ENCODE measurements at places on chromosomes 2 and 18. TPM values are rescaled to one million over a fixed set of nuclear protein-coding genes. Genes with fewer than 3 reads are reported as not detected.

- no peaks in the 10 kb centered on the region for H3K36me3 ChIP-seq
- H3K27ac ChIP-seq = no peak overlapping the region
- H3K27me3 ChIP-seq = no peaks in the 10 kb centered on the region
These were observed 56.4 kb upstream of the CCDC141 start for GRCh38 chr2:179106342-179106675.

- H3K27ac ChIP-seq = no peak overlapping the region
- peaks cover 6% of the 10 kb centered on the region for H3K4me1 ChIP-seq
- no peaks in the 10 kb centered on the region for H3K36me3 ChIP-seq
These were observed 64.6 kb downstream of the BMP10 start for GRCh38 chr2:68806511-68807109.

DNA sequence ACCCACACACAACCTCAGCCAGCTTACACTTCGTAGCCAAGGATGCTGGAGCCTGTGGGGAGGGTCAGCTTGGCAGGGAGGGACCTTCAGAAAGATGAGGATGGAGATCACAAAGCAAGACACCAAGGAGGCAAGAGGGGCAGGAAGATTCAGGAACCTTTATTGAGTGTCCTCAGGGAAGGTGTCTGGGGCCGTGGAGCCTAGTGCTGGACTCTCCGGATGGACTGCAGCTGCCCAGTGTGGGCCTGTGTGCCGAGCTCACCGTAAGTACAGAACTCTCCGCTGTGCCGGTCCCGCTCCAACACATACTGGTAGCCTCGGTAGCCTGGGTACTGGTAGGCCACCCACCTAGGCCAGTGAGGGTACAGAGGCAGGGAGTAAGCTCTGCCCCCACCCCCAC, 3.2 kb downstream of the CRYBA2 start:
- peaks cover 56% of the 10 kb centered on the region for H3K27me3 ChIP-seq
- H3K4me1 ChIP-seq = peaks cover 21% of the 10 kb centered on the region
- no peaks in the 10 kb centered on the region for H3K36me3 ChIP-seq

DNA sequence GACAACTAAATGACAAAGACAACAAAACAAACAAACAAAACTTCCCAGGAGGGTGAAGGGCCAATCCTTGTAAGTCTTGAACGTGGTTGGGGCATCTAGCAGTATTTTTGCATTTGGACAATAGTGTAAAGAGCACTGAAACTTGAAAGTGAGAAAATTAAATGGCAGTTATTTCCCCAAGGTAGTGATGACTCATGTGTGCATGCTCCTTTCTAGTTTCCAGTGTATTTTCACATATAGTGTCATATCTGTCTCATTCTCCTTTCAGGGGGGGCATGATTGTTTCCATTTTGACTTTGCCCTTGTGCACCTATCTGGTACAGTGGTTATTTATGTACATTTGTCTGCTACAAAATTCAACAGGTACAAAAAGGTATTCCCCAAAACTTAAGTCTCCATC, 39.5 kb downstream of the CERS6 start:
- DNase-seq = no peak
- no peak overlapping the region for H3K27ac ChIP-seq
- H3K4me3 ChIP-seq = no peak overlapping the region
- no peaks in the 10 kb centered on the region for H3K36me3 ChIP-seq

DNA sequence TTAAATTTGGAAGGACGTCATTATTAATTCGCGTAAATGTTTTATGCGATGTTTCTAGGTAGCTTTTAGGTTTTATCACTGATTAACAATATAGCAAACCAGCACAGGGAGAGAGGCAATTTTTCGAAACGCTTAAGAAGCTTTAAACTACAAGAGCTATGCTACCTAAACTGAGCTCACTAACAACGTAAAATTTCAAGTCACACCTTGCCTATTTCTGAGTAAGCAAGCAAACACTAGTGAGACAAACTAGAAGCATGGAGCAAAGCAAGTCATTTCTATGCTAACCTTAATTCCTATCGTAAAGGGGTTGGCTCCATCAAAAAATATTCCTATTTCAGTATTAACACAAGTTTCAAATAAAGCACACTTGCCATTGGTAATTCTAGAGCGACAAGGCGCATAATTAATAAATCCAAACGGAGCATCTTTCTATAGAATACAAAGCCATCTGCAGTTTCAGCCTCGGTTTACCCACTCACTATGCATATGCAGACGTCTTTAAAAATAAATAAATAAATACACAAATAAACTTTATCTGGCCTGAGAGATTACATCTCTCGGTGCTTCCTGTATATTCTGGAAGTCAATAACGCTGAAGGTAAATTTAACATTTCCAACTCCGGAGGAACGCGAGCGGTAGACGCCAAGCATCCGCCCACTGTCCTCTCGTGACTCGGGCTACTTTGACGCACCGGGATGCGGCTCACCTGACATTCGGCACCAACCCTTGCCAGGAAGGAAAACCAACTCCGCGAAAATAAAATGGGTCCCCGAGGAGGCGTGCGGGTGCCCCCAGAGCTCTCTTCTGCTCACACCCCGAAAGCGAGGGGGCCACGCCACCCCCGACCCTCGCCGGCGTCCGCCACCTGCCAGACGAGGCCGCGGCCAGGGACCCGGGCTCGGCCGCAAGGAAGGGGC, 947 bp downstream of the ITSN2 start:
- H3K27me3 ChIP-seq = no peaks in the 10 kb centered on the region
- peak overlapping the region; percentile 89 for H3K4me3 ChIP-seq
- H3K36me3 ChIP-seq = no peaks in the 10 kb centered on the region
- peaks cover 4% of the 10 kb centered on the region for H3K4me1 ChIP-seq
- H3K27ac ChIP-seq = peak overlapping the region; percentile 75

GRCh38 chr2:167992278-167992677, 255.1 kb downstream of the STK39 start:
- H3K36me3 ChIP-seq = no peaks in the 10 kb centered on the region
- H3K27me3 ChIP-seq = no peaks in the 10 kb centered on the region

DNA sequence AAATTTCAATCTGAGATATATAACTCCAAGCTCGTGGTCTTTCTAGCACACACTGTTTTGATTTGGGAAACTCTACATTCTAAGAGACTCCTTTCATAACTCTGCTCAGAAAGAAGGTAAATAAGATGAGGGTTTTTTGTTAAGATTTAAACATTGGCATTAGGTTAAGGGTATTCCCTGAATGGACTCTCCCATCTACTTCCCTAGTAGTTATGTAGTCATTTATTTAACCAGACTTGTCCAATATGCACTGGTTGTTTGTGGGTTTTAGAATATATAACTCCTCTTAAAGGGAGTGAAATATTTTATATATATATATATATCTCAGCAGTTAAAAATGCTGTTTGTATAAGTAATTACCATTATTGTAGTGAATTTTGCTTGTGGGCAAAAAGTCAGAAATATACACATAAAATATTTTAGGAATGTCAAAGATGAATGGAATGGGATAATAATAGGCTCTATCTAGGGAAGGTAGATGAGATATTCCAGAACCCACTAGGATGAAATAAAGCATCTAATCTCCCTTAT, 61.5 kb upstream of the WDR75 start:
- no peak overlapping the region for H3K4me3 ChIP-seq
- DNase-seq = no peak
- H3K4me1 ChIP-seq = peaks cover 11% of the 10 kb centered on the region

Gene CFC1
- not detected for total RNA-seq

Gene GAL3ST2
- total RNA-seq = 5.3 TPM
